ENCODE measurements at places on chromosomes 7 and 10.

GRCh38 chr10:14024329-14025202, 306.2 kb downstream of the FRMD4A start:
- DNase-seq: no peak

DNA sequence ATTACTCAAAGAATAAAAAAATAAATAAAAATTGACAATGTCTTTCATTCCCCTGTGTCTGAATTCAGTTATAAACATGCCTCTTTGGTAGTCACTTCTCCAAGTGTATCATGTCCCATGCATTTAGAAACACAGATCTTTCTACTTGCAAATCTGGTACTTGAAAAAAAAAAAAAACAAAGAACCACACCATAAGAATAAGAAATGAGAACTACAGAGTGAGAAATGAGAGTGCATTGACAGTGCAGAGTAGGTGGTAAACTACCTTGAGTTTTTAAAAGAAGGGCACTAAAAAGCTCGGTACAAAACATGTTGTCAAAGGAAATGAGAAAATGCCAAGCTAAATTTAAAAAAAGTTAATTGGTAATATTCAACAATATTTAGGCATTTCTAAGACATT, 123.0 kb downstream of the GPR85 start:
- no peak for DNase-seq

DNA sequence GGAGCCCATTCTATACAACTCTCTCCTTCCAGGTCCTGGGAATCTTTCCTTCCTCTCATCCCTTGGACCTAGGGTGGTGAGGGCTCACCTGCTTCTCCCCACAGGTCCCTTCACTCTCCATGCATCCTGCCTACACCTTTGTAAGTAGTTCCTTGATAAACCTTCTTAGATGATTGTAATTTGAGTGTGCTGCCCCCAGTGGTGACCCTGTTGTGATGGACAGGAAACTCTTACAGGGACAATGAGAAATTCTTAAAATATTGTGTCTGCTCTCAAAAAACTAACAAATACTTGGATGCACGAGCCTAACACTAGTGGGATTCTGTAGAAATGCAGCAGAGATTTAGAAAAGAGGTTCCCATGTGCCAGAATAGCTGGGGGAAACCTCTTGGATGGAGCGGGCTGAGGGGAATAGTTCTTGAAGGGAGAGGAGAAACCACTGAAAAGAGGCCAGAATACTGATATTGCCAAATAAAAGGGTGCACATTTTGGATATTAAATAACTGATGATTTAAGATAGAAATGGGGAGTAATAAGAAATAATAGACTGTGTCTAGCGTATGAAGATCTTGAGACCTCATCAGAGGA, 6.7 kb upstream of the PAXIP1 start:
- DNase-seq: no peak

DNA sequence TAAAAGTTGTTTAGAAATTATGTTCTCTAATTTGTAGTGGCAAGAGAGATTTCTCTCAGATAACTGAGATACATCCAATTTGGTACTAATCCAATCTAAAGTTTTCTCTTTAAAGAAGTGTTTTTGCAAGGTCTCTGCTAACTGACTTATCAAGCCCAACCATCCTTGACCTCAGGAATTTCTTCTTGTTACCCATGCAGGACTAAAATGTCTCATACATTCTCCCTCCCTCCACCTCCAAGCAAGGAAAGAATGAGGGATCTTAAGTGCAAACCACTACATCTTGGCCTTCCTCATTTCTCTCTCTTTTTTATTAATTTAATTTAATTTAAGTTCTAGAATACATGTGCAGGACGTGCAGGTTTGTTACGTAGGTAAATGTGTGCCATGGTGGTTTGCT, 12.8 kb downstream of the NRAP start:
- DNase-seq: no peak

GRCh38 chr7:134901389-134902020, 84.8 kb upstream of the AGBL3 start:
- DNase-seq: no peak

GRCh38 chr7:51017576-51018535, 235.2 kb upstream of the GRB10 start:
- DNase-seq: no peak

- no peak for DNase-seq
These were observed 440.4 kb downstream of the PLXNA4 start for GRCh38 chr7:132135746-132136385.

DNA sequence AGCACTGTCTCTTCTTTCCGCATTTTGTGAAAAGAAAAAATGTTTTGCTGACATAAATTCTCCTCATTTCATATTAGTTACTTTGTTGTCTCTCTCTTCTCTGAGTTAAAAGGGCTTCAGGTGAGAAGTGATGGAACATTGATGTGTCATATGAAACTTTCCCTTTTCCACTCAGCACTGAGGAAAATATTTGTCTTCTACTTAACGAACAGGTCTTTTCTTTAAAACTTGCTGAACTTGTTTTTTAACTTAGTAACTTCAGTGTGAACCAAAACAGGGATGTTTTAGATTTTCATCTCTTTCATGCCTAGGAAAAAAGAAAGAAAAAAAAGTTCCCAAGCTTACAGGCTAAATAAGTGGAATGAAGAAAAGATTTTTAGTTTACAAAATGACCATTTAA, 19.0 kb upstream of the TSPAN12 start:
- DNase-seq: no peak

GRCh38 chr10:10914144-10914543, 103.5 kb upstream of the CELF2 start:
- DNase-seq: no peak

- DNase-seq: no peak
These were observed 9.3 kb downstream of the ZC3HAV1L start for GRCh38 chr7:139026551-139026950.
